Activated T-cell treated with anti-CD3 and anti-CD28 coated beads, Interleukin-2, amount 50 U/mL, for 4 hours (primary cell): ENCODE measurements at places on chromosomes 2 and 18.
A peak's percentile ranks its signal among the peaks of the same experiment; 100 is the strongest.

GRCh38 chr2:179410552-179411356, 146.1 kb upstream of the SESTD1 start:
- no peak for DNase-seq

DNA sequence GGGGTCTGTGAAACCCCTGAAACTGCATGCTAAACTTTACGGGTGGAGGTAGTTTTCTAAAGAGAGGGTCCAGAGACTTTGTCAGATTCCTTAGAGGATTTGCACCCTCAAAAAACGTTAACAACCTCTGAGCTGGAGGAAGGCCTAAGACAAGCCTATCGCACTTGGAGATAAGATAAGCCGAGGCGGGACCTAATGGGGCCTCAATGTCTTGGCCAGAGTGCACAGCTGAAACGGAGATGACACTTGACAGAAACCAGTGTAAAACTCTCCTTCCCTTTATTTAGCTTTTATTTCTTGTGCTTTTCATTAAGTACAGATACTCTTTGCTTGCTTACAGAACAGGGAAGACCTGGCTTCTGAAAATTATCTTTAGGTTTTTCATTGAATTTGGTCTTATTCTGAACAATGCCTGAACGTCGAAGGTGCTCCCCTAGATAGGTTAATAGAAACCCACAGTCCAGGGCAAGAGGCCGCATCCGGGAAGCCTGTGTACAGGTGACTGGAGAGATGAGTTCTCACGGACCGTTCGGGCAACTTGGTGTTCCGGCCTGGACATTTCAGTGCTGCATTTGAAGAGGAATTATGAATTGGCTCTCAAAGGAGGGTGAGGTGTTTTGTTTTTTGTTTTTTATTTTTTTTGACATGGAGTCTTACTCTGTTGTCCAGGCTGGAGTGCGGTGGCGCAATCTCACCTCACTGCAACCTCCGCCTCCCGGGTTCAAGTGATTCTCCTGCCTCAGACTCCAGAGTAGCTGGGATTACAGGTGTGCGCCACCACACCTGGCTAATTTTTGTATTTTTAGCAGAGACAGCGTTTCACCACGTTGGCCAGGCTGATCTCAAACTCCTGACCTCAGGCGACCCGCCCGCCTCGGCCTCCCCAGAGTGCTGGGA, 49.7 kb downstream of the SH3BP4 start:
- DNase-seq = no peak

GRCh38 chr18:23207994-23208393, 72.7 kb downstream of the CABLES1 start:
- DNase-seq = no peak

GRCh38 chr2:37837628-37838328, 87.3 kb upstream of the RMDN2 start:
- DNase-seq = no peak

- no peak for DNase-seq
These were observed 45.3 kb upstream of the ROCK2 start for GRCh38 chr2:11389551-11390398.

DNA sequence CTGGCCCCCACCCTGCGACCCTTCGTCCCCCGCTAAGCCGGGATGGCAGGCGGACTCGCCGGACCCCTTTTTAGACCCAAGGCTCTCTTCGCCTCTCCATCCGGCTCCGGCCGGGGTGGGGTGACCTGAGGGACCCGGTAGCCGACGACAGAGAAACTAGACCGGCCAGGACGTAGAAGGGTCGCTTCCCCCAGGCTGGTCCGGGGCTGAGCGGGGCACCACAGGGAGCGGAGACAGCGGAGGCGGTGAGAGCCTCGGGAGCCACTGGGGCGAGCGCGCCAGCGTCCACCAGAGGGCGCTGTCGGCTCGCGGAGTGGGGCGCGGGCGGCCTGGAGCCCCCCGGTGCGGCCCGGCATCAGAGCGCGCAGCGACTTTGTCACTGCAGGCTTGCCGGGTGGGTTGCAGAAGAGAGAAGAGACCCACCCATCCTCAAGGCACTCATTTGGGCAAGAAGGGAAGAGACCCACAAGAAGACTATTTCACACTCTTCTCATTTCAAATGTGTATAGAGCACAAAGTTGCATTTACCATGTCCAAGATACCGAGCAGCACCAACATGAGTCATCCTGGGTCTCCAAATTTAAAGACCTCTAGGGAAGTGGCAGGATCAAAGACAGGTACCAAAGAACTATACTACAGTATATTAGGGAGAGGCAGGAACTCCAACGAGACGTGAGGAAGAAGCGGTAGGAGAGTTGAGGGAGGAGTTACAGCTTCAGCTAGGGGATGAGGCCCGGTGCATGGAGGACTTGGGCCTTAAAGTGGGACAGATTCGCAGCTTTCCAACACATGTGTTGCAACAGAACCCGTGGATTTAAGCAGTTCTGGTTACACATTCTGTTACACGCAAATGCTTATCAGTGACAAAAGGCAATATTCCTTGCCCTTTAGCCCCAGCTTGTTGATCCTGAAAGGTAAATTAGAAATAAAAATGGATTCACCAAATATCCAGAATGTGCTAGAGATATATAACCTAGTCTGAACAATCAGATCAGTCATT, 7.6 kb upstream of the PRKCE start:
- peak; percentile 74 for DNase-seq

- no peak for DNase-seq
These were observed 15.5 kb upstream of the CD226 start for GRCh38 chr18:69963196-69963595.
